ENCODE measurements at places on chromosomes 13 and 19. TPM values are rescaled to one million over a fixed set of nuclear protein-coding genes. Genes with fewer than 3 reads are reported as not detected.

The CHAMP1 gene
- 16.5 TPM for total RNA-seq

The CHAF1A gene
- total RNA-seq: 3.1 TPM

The TNPO2 gene
- 45.6 TPM for total RNA-seq

The KASH5 gene
- not detected for total RNA-seq

The ZNF606 gene
- total RNA-seq: 22.1 TPM

The KIR2DL3 gene
- total RNA-seq: not detected

The BEST2 gene
- 0.05 TPM for total RNA-seq

The GJA3 gene
- total RNA-seq: 0.59 TPM
